Memory B cell (primary cell): ENCODE measurements at places on chromosomes 16 and 17.

DNA sequence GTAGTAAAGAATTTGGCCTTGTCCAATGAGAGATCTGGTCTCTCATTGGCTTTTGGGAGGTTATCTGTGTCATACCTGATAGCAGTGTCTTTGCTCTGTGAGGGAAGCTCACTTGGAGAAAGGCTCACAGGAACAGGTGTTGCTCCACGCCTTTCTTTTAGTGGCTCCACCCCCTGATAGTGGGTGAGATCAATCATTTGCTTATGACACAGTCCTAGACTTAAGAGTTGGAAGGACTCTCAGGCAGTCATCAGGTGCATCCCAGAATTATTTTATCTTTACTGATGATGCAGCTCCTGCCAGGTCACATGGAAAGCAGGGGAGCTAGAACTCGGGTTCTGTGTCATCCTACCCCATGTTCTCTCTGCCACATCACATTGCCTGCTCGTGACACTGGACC is 59.3 kb downstream of the CENPV start:
- no peak for DNase-seq

DNA sequence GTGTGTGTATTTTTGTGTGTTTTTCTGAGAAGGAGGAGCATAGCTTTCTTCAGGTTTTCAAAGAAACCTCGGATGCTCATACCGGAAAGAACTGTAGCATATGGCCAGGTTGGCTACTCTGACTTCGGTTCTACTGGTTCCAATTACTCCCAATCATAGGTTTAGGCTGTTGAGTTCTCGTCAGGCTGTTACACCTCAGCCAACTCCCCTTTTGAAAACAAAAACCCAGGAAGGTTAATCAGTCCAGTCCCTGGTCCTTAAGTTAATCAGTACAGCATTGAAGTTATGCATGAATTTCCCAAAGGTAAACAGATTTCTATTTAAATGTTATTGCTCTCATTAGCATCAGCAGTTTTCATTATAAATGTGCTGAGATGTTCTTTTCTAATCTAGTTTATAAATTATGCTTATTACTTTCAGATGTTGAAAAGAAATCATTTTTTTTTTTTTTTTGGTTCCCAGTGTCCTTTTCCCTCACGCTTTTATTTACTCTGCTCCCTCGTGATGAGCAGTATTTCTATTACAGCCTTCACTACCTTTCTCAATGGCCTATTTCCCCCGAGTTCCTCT is 111.0 kb downstream of the NPIPB5 start:
- DNase-seq, result no peak

DNA sequence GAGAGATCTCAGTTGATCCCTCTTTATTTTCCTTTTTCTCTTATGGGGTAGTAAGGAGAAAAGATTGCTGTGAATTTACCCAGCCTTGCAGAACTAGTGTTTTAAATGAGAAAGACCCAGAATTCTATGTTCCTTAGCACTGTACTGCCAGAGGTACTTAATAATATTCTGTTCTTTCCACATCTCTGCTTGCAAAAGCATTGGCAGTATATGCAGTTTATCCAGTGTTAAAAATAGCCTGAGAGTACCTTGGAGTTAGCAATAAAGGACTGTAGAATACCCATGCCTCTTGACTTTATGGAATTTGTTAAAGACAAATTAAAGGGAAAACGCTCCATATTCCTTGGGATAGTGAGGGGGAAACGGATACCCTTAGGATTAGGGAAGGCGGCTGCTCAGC is 11.9 kb downstream of the SLC7A6 start:
- no peak for DNase-seq

DNA sequence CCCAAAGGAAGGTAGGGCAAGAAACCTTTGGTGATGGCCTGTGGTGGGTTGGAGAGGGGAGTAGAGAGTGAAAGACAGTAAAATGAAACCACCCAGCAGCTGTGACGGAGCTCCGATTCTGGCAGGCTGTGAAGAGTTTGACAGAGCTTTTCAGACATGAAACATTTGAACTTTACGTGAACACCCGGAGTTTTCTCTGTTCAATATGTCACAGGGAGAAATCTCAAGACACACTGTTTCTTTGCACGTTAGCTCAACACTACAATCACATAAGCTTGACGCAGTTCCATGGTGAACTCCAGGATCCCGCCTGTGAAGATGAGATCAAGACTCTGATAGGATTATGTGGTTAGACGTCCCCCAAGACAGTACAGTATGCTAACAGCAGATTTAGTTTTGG is 79.6 kb upstream of the CDH11 start:
- DNase-seq, result no peak

DNA sequence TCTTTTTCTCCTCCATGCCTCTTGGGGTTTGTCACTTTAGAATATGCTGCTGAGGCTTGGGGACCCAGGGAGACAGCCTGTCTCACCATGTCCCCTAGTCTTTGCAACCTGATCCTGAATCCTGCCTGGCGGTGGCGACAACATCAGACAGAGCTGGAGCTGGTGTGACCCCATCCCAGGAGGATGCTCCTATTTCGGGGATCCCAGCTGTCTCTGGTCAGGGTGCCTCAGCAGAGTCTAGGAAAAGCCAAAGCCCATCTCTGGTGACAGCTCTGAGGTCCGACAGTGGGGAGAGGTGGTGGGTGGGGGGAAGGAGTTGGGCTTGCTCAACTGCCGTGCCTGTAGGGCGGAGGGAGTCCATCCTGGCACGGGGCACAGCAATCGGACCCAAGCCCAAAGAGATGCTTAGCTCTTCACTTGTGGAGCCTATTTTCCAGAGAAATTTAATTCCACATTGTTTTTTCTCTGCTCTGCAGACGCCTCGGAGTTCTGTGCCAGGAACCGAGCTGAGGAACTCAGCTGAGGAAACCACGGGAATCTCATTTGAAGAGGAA is 10.3 kb upstream of the TNS4 start:
- DNase-seq, result no peak

GRCh38 chr17:1039123-1039507 is 42.2 kb downstream of the TIMM22 start:
- DNase-seq, result no peak

GRCh38 chr16:89549007-89549700 is 11.3 kb upstream of the RPL13 start:
- DNase-seq, result no peak

DNA sequence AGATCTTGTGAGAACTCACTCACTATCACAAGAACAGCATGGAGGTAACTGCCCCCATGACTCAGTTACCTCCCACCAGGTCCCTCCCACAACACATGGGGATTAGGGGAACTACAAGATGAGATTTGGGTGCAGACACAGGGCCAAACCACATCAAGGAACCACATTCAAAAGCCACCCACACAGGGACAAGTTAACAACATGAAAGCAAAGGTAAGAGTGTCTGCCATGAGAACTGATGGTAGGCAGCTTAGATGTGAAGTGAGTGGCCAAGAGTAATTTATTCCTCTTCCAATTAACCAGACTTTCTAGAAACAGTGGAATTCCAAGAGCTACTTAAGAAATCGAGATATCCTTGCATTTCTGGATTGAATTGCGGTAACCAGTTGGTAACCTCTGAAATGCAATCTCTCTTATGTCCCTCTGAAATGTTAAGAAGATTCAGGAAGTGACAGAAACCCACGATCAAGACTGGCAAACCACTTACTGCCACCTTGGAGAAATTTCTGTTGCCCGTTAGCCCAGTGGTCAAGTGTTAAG is 167.4 kb upstream of the CACNG5 start:
- no peak for DNase-seq

DNA sequence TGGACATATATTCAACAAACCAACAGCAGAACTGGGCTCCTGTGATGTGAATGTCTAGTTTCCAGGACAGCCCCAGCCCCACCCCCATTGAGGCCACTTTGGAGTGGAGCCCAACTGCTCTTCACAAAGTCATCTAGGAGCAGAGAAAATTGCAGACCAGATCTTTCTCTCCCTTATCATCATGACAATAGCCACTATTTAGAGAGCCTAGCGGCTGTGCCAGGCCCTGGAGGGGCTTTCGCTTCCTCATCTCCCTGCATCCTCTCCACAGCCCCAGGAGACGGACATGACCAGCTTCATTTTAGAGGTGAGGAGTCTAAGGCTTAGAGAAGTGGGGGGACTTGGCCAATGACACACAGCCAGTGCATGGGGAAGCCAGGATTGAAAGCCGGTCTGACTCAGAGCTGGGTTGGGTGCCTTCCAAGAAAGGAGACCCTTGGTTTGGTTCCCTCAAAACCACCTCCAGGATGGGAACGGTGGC is 1.4 kb downstream of the PRSS8 start:
- no peak for DNase-seq

GRCh38 chr17:75549246-75550138 is 24.0 kb downstream of the LLGL2 start:
- no peak for DNase-seq

DNA sequence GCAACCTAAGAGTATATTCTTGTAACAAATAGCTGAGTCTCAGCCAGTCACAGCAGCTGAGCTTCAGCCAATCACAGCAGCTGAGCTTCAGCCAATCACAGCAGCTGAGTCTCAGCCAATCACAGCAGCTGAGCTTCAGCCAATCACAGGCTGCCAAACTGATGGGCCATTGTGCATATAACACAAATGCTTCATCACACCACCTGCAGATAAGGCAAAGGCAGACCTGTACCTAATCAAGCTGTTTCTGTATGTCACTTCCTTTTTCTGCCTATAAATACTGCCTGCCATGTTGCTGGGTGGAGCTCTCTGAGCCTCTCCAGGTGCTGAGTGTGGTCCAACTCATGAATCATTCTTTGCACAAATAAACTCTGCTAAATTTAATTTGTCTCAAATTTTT is 19.9 kb downstream of the MYH13 start:
- no peak for DNase-seq

- no peak for DNase-seq
Measured at GRCh38 chr16:66388350-66389139, 22.1 kb downstream of the CDH5 start.

DNA sequence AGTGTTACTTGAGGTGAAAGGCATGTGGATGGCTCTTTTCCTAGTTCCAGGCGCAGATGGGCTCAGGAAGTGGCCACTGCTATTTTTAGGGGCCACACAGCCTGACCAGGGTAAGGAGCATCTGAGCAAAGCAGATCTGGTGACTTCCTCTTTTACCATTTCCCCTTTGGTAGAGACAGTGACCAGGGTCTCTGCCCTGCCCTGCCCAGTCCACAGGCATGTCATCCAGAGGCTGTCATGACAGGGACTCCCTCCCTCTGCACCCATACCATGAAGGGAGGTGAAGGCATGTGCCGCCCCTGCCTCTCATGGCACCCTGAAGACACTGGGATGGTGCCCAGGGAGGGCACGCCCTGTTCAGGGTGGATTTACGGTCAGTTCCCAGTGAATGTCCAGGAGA is 2.2 kb downstream of the PLA2G15 start:
- DNase-seq, result no peak

- no peak for DNase-seq
Measured at GRCh38 chr17:48704361-48705248, 17.7 kb downstream of the PRAC1 start.

DNA sequence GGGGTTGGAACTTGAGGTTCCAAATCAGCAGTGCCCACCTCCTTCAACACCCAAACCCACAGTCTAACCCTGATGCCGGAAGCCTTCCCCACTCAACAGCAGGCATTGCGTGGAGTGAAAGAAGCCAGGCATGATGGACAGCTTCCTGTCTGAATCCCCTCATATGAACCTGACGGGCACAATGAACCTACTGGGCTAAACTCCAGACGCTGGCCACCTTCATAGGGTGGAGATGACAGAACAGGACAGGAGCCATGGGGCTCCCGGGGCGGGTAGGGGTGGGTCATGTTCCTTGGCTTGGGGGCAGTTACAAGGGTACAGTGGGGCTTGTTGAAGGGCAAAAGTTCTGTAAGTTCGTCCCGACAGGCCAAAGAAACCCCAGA is 460 bp upstream of the HSBP1 start:
- DNase-seq, result no peak
